ENCODE measurements at places on chromosomes 4 and X.

DNA sequence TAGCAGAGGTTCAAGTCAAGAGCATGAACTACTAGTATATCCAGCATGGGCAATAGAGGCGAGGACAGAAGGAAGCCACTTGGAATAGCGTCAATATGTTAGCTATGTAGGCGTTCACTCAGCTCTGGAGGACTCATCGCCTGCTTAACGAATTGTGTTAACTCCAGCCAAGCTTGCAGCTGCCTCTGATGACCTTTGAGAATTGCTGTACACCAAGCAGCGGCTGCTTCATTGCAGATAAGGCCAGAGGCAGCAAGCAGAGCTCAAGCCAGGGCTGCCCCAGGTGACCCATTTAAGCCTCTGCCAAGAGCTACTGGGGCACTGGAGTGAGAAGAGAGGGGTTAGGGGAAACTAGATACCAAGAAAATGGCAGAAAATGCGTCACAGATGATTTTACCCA lies 160.2 kb upstream of the IGFBP7 start:
- DNase-seq: no peak

DNA sequence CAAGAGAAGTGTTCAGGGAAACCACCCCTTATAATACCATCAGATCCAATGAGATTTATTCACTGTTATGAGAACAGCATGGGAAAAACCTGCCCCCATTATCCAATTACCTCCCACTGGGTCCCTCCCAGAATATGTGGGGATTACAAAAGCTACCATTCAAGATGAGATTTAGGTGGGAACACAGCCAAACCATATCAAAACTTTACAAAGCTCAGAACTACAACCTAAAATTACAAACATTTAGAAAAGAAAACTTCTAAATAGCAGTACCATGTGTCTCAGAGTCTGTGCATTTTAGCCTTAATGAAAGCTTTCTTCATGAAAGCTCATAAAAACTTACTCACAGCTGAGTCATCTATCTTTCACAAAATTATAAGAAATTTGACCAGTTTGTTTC lies 1442.8 kb upstream of the PCDH7 start:
- no peak for DNase-seq

DNA sequence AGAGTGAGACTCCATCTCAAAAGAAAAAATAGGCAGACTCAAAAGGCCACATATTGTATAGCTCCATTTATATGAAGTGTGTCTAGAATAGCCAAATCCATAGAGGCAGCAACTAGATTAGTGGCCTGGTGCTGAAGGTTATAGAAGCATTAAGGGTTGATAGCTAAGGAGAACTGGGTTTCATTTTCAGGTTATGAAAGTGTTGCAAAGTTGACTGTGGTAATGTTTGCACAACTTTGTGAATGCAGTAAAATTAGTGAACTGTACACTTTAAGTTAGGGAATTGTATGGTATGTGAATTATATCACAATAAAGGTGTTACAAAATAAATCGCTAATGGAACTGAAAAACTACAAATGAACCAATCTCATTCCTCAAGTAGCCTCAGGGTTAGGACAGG lies 28.3 kb downstream of the TXLNG start:
- DNase-seq: no peak

DNA sequence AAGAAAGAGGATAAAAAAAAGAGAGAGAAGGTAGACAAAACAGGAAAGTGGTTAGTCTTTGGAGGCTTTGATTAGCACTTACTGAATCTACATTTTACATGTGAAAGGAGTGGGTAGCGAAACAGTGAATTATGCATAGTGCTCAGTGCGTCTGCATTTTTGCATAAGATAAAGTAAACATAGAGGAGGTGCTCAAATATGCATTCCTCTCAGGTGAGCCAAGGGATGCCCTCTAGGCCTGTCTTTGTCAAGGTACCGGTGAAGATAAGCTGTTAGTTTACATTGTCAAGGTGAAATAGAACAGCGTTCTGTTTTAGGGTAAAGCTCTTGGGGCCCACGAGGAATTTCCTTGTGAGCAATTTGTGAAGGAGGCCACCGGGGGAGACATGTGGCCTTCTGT lies 260.6 kb downstream of the TRIML1 start:
- DNase-seq: no peak

DNA sequence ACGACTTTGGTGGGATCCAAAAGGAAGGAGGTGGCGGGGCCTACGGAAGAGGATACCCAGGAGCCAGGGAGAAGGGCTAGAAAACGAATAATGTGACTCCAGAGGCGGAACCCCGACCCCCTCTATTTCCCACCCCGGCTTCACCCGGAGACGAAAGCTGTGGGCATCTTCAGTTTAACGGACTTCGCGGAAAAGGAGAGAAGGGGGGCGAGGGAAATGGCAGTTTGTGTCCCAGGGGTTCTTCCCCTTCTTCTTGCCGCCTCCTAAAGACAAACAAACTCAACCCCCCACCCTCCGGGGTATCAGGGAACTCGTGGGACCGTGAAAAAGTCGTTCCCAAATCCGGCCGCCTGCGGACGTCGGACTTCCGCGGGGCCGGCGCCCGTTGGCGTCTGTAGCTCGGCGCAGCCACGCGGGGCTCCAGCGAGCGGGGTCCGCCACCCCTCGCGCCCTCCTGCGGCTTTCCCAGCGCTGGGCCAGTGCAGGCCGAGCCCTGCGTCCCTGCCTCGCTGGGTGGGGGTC lies 3.6 kb upstream of the LEF1 start:
- DNase-seq: no peak

Measured in stimulated activated CD4-positive, alpha-beta T cell treated with anti-CD3 and anti-CD28 coated beads, Interleukin-15, amount 100 ng/mL, for 1 hour (primary cell).